ENCODE measurements at places on chromosomes 1 and 21. TPM values are rescaled to one million over a fixed set of nuclear protein-coding genes. Genes with fewer than 3 reads are reported as not detected.

DPYD gene
- total RNA-seq = 44.2 TPM

DNALI1 gene
- 7.9 TPM for total RNA-seq

FHAD1 gene
- 0.27 TPM for total RNA-seq

OVAAL gene
- not detected for total RNA-seq

EPHA10 gene
- total RNA-seq = 0.14 TPM

PAQR6 gene
- 0.99 TPM for total RNA-seq

TMEM53 gene
- 1.7 TPM for total RNA-seq

CDC14A gene
- 14.2 TPM for total RNA-seq

KRTAP20-2 gene
- total RNA-seq = not detected

APOBEC4 gene
- not detected for total RNA-seq

S100A7 gene
- total RNA-seq = not detected

TSPAN2 gene
- total RNA-seq = 87.4 TPM

CD55 gene
- 43.0 TPM for total RNA-seq

CRNN gene
- not detected for total RNA-seq

OR6N1 gene
- not detected for total RNA-seq

NTNG1 gene
- 8.6 TPM for total RNA-seq

SAMD13 gene
- total RNA-seq = 0.41 TPM

HCN3 gene
- 5.5 TPM for total RNA-seq

SLC25A33 gene
- total RNA-seq = 11.8 TPM

PLPPR4 gene
- 1.9 TPM for total RNA-seq

F13B gene
- total RNA-seq = not detected

Data from sigmoid colon (tissue), 7 donors.